ENCODE measurements at places on chromosomes 3 and 15. TPM values are rescaled to one million over a fixed set of nuclear protein-coding genes. Genes with fewer than 3 reads are reported as not detected.

GRCh38 chr3:187759601-187760000 lies 14.3 kb upstream of the BCL6 start:
- DNase-seq: no peak

- DNase-seq: no peak
These were observed 231.3 kb upstream of the SLCO3A1 start for GRCh38 chr15:91622235-91622634.

Gene ZBED2
- 596 TPM for total RNA-seq

Gene POLQ
- total RNA-seq: 31.0 TPM

DNA sequence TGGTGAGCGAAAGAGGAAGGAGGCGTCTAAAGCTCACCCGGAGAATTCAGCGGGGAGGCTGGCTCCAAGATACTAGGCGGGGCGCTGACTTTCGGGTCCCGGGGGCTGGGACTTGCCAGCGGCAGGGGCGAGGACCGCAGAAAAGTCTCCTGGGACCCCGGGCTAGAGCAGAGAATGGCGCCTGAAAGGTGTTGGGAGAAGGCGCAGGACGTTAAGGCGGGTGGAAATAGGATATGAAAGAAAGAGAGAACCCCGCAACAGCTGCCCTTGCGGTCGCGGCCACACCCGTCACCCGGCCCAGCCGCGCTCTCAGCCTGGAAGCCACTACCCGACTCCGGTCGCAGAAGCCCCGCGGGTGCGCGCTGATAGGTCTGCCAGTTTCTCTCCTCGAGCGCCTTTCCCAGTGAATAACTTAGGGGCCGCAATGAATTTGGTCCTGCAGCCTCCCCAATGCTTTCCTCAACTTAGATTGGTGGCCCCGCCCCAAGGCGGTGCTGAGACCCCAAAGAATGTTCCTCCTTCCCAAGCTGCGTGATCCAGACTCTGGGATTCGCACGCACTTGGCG lies 604 bp downstream of the LTK start:
- peak; percentile 79 for DNase-seq

- DNase-seq: no peak
These were observed 219.9 kb downstream of the OPA1 start for GRCh38 chr3:193812791-193813500.

Gene CCR5
- 2.3 TPM for total RNA-seq

- no peak for DNase-seq
These were observed 222.7 kb downstream of the XXYLT1 start for GRCh38 chr3:195048059-195048905.

- no peak for DNase-seq
These were observed 84.6 kb downstream of the CD47 start for GRCh38 chr3:108006077-108006771.

All from activated CD4-positive, alpha-beta T cell treated with anti-CD3 and anti-CD28 coated beads, Interleukin-2, amount 10 ng/mL, durations not matched to agents 24 days and 14 days (primary cell).